ENCODE measurements at places on chromosomes 6 and 20.

DNA sequence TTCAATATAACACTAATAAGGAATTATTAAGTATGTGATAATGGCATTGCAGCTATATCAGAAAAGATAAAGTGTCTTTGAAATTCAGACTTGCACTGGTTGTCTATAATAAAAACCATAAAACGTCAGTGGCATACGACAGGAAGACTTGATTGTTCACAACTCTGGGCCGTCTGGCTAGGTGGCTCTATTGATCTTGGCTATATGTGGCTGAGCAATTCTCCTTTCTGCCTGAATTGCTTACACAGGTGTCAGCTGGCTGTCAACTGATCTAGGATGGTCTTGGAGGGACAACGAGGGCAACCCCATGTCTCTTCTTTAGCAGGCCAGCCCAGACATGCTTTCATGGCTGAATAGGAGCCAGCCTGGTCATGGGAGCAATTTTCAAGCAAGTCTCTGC is 359.1 kb downstream of the QKI start:
- H3K27me3 ChIP-seq: no peaks in the 10 kb centered on the region
- no peaks in the 10 kb centered on the region for H3K4me1 ChIP-seq
- no peak for DNase-seq

DNA sequence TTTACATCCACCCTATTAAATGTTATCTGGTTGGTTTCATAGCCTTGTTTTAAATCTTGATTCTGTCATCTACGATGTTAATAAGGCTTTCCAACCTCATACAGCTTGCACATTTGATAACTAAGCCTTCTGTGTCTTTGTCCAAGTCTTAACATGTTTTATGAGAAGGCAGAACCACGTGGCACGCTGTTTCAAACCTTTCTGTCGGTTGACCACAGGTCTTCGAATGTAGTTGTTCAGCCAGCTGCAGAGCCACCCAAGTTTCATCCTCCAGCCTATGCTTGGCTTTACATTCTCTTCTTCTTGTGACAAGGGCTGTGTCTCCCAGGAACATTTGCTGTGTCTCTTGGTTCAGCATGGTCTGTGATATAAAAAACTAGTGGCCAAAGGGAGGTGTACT is 15.7 kb upstream of the SGK2 start:
- H3K4me1 ChIP-seq: no peaks in the 10 kb centered on the region
- H3K27ac ChIP-seq: no peak overlapping the region
- H3K27me3 ChIP-seq: no peaks in the 10 kb centered on the region
- DNase-seq: no peak

DNA sequence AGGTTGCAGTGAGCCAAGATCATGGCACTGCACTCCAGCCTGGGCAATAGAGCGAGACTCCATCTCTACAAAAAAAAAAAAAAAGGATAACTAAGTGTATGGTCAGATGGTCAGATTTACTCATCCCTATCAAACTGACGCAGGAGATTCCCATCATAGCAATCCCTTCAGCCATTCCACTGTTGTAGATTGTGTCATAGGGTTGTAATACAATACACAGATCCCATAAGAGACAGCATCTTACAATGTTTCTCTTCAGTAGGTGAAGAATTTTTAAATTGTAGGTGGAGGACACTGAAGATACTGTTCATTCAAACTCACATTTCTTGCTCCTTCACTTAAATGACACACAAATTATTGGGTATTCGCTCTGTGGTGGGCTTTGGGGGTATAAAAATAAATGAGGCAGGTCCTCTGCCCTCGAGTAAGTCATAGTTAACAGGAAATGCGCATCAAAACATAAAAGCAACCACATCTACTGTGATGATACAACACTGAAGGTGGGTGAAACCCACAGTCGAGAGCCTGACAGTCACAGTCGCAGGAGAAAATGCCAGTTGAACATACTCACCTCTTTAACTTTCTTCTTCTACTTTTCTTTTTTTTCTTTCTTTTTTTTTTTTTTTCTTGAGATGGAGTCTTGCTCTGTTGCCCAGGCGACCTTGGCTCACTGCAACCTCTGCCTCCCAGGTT is 205.5 kb downstream of the ZNF217 start:
- no peaks in the 10 kb centered on the region for H3K36me3 ChIP-seq
- H3K27ac ChIP-seq: no peak overlapping the region
- DNase-seq: no peak
- H3K27me3 ChIP-seq: no peaks in the 10 kb centered on the region
- no peak overlapping the region for H3K4me3 ChIP-seq
- H3K4me1 ChIP-seq: no peaks in the 10 kb centered on the region

- H3K4me3 ChIP-seq: no peak overlapping the region
- H3K36me3 ChIP-seq: peaks cover 50% of the 10 kb centered on the region
- H3K27ac ChIP-seq: no peak overlapping the region
- no peaks in the 10 kb centered on the region for H3K27me3 ChIP-seq
- H3K4me1 ChIP-seq: no peaks in the 10 kb centered on the region
Observed at GRCh38 chr20:41095110-41095969, 42.0 kb upstream of the PLCG1 start.

GRCh38 chr6:146891615-146892265 is 293.0 kb downstream of the ADGB start:
- H3K4me1 ChIP-seq: no peaks in the 10 kb centered on the region
- DNase-seq: no peak
- H3K36me3 ChIP-seq: no peaks in the 10 kb centered on the region
- H3K27ac ChIP-seq: peak overlapping the region; percentile 14
- H3K27me3 ChIP-seq: no peaks in the 10 kb centered on the region

- H3K4me3 ChIP-seq: no peak overlapping the region
- no peaks in the 10 kb centered on the region for H3K36me3 ChIP-seq
- no peak overlapping the region for H3K27ac ChIP-seq
- H3K4me1 ChIP-seq: peaks cover 24% of the 10 kb centered on the region
- H3K27me3 ChIP-seq: peaks cover 12% of the 10 kb centered on the region
Observed at GRCh38 chr6:110545081-110545872, 68.9 kb upstream of the SLC22A16 start.

GRCh38 chr20:36066777-36067176 is 87.8 kb upstream of the EPB41L1 start:
- no peak for DNase-seq
- H3K27ac ChIP-seq: no peak overlapping the region
- no peaks in the 10 kb centered on the region for H3K36me3 ChIP-seq
- peaks cover 14% of the 10 kb centered on the region for H3K4me1 ChIP-seq

- no peak for DNase-seq
- H3K27me3 ChIP-seq: no peaks in the 10 kb centered on the region
- H3K36me3 ChIP-seq: no peaks in the 10 kb centered on the region
- H3K4me1 ChIP-seq: peaks cover 16% of the 10 kb centered on the region
Observed at GRCh38 chr6:148803979-148804378, 57.1 kb downstream of the UST start.

GRCh38 chr6:46184114-46184513 is 13.3 kb upstream of the ENPP5 start:
- no peaks in the 10 kb centered on the region for H3K4me1 ChIP-seq
- DNase-seq: no peak
- no peaks in the 10 kb centered on the region for H3K27me3 ChIP-seq
- no peak overlapping the region for H3K27ac ChIP-seq

DNA sequence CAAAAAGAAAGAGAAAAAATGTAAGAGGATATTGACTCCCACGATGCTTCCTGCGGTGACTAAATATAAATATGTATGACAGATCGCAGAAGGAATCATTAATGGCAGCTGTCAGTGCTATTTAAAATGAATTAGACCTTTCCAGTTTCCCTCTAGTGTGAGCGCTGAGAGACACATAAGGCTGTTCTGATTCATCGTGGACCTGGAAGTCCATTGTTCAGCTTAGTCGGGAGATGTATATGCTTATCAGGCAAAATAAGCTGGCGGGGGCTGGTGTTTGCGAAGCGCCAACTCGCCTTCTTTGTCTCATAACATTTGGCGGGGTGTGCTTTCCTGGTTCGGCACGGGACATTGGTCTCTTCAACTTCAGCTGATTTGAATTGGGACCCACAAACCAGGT is 95.4 kb downstream of the CDH4 start:
- DNase-seq: no peak
- no peaks in the 10 kb centered on the region for H3K36me3 ChIP-seq
- peaks cover 48% of the 10 kb centered on the region for H3K27me3 ChIP-seq
- no peak overlapping the region for H3K4me3 ChIP-seq

Data from esophagus squamous epithelium (tissue), 5 donors.